ENCODE measurements at places on chromosomes 7 and 10. TPM values are rescaled to one million over a fixed set of nuclear protein-coding genes. Genes with fewer than 3 reads are reported as not detected.

The HILPDA gene
- 21.3 TPM for total RNA-seq

The AOC1 gene
- not detected for total RNA-seq

The ACSM6 gene
- not detected for total RNA-seq

The ZNF775 gene
- 3.8 TPM for total RNA-seq

The ZNF736 gene
- total RNA-seq, result not detected

The ASB10 gene
- not detected for total RNA-seq

The EPHB6 gene
- 0.53 TPM for total RNA-seq

The SLC26A3 gene
- not detected for total RNA-seq

The P4HA1 gene
- total RNA-seq, result 21.7 TPM

The TMEM184A gene
- total RNA-seq, result 12.6 TPM

The ZNF789 gene
- 8.4 TPM for total RNA-seq

The RGR gene
- total RNA-seq, result not detected

The NSUN6 gene
- 5.4 TPM for total RNA-seq

The PTPN20 gene
- total RNA-seq, result 3.1 TPM

The ANXA8L1 gene
- total RNA-seq, result 95.5 TPM

The EGFR gene
- total RNA-seq, result 111 TPM

The POLR3A gene
- total RNA-seq, result 12.8 TPM

The CHN2 gene
- not detected for total RNA-seq

The TES gene
- 58.6 TPM for total RNA-seq

The ZNF239 gene
- total RNA-seq, result 2.1 TPM

The CALHM2 gene
- 5.1 TPM for total RNA-seq

The MKX gene
- not detected for total RNA-seq

The RASA4B gene
- 2.1 TPM for total RNA-seq

The ERVW-1 gene
- not detected for total RNA-seq

The C10orf105 gene
- total RNA-seq, result not detected

The MLXIPL gene
- 0.90 TPM for total RNA-seq

The INHBA gene
- total RNA-seq, result 0.82 TPM

The ZPBP gene
- total RNA-seq, result not detected

The TCERG1L gene
- not detected for total RNA-seq

The PGAM2 gene
- not detected for total RNA-seq

The NEUROD6 gene
- total RNA-seq, result not detected

The SYNPO2L gene
- not detected for total RNA-seq

The H2AZ2 gene
- total RNA-seq, result 267 TPM

The FOXI2 gene
- total RNA-seq, result not detected

The UTF1 gene
- 0.16 TPM for total RNA-seq

The GNG11 gene
- 35.6 TPM for total RNA-seq

The HKDC1 gene
- 21.3 TPM for total RNA-seq

The NANOS1 gene
- 3.8 TPM for total RNA-seq

The ZNF853 gene
- 2.9 TPM for total RNA-seq

The RBP3 gene
- not detected for total RNA-seq

The CALU gene
- 118 TPM for total RNA-seq

The LIPK gene
- total RNA-seq, result not detected

The VAX1 gene
- total RNA-seq, result 1.7 TPM

The ANXA8 gene
- 32.8 TPM for total RNA-seq

The CYP3A7 gene
- not detected for total RNA-seq

The GRM3 gene
- not detected for total RNA-seq

The CTAGE8 gene
- not detected for total RNA-seq

The SYT15 gene
- total RNA-seq, result 3.0 TPM

The GSTO2 gene
- 1.7 TPM for total RNA-seq

The NEURL1 gene
- total RNA-seq, result 0.18 TPM

The GARIN1A gene
- total RNA-seq, result 0.42 TPM

The ANK3 gene
- total RNA-seq, result 0.66 TPM

The CPN1 gene
- 0.21 TPM for total RNA-seq

The HOXA13 gene
- total RNA-seq, result 2.2 TPM

The OPALIN gene
- not detected for total RNA-seq

The PNLIP gene
- not detected for total RNA-seq

The CDHR1 gene
- 0.04 TPM for total RNA-seq

The ZNF117 gene
- 0.18 TPM for total RNA-seq

The PSD gene
- total RNA-seq, result 0.43 TPM
